HS-27A (cell line): ENCODE measurements at places on chromosomes 2 and 18.

GRCh38 chr2:238857959-238858358 lies 10.1 kb downstream of the TWIST2 start:
- DNase-seq = no peak

GRCh38 chr2:188320861-188321260 lies 29.2 kb downstream of the GULP1 start:
- DNase-seq = no peak

GRCh38 chr18:57149051-57149450 lies 2.2 kb downstream of the BOD1L2 start:
- DNase-seq = no peak

- no peak for DNase-seq
Observed at GRCh38 chr2:2879781-2880180, 497.8 kb downstream of the EIPR1 start.

DNA sequence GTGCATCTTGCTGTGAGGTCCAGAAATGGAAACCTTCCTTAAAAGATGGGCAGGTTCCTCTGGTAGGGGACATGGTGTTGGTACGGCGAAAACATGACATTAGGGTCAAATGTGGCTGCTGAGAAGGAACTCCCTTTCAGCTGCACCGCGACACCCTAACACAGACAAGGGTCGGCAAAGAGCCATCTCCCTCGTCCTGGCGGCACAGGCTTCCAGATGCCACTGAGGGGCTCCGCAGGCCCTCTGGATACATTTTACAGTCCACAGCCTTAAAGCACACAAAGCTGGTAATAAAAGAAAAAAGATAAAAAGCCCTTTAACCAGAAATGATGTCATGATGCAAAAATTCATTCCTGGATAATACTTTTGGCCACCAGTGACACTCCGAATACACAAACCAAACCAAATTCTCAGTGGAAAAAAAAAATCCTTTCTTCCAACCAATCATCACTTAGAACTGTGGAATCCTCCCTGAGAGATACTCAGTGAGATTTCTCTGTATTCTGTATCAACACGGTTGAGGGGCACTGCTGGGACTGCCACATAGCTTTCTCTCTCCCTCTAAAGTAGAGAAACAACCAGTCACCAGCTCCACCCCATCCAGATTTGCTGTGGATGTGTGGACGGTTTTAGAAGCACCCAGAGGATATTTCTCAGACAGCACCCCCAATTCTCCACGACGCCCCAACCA lies 174.8 kb downstream of the HDAC4 start:
- DNase-seq = peak; percentile 5

GRCh38 chr2:179440642-179441251 lies 176.1 kb upstream of the SESTD1 start:
- no peak for DNase-seq

- no peak for DNase-seq
Observed at GRCh38 chr2:29765721-29766120, 155.7 kb downstream of the ALK start.

DNA sequence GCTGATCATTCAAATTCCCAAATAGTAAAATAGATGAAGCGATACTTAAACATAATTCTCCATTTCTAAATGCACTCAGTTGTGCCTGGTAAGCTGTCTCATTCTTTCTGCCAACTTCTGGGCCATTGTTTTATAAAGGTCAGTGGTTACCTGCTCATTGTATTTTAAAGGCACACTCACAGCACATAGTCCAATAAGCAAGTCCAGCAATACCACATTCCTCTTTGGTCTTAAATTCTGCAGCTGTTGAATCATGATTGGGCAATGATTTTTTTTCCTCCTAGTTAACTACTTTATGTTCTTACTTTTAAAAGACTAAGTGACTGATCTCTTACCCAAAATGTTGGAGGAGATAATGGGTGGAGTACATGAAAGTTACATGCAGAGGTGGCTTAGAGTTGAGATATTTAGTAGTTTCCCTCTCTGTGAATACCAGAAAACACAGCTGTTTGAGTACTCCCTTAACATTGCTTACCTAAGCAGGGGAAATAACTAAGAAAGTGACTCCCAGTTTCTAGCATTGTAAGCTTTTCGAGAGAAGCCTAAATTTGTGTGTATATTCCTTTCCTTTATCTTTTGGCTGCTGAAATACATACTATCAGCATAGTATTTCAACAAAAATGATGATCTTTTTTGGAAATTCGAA lies 220.7 kb downstream of the CAMKMT start:
- DNase-seq = no peak

GRCh38 chr2:166321076-166321475 lies 54.7 kb downstream of the SCN9A start:
- DNase-seq = no peak

GRCh38 chr2:138997856-138998517 lies 217.8 kb upstream of the NXPH2 start:
- DNase-seq = peak; percentile 86

GRCh38 chr2:78546843-78547242 lies 478.7 kb upstream of the REG3G start:
- DNase-seq = no peak

DNA sequence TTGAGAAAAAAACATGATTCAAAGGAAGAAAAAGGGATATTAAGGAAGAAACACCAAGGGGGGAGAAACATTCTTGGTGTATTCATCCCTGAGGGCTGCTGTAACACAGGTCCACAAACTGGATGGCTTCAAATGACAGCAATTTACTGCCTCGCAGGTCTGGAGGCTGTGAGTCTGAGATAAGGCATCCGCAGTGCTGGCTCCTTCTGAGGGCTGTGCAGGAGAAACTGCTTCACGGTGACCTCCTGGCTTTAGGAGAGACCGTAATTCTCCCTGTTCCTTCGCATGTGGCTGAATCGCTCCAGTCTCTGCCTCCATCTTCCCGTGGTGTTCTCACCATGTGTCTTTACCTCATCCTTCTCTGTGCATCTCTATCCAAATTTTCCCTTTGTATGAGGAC lies 490.7 kb downstream of the EIPR1 start:
- no peak for DNase-seq
